Small intestine (tissue), 16 donors: ENCODE measurements at places on chromosomes 2 and 18. TPM values are rescaled to one million over a fixed set of nuclear protein-coding genes. Genes with fewer than 3 reads are reported as not detected.

The CDCA7 gene
- 5.1 TPM for polyA plus RNA-seq

The PLB1 gene
- 125 TPM for polyA plus RNA-seq

The STPG4 gene
- 0.12 TPM for polyA plus RNA-seq

The DLGAP1 gene
- polyA plus RNA-seq, result 0.47 TPM

The GATA6 gene
- 27.8 TPM for polyA plus RNA-seq

GRCh38 chr2:111535404-111535803 lies 348.6 kb downstream of the ANAPC1 start:
- H3K4me1 ChIP-seq, result peaks cover 2% of the 10 kb centered on the region
- no peak overlapping the region for H3K4me3 ChIP-seq
- H3K27ac ChIP-seq, result no peak overlapping the region
- DNase-seq, result no peak

DNA sequence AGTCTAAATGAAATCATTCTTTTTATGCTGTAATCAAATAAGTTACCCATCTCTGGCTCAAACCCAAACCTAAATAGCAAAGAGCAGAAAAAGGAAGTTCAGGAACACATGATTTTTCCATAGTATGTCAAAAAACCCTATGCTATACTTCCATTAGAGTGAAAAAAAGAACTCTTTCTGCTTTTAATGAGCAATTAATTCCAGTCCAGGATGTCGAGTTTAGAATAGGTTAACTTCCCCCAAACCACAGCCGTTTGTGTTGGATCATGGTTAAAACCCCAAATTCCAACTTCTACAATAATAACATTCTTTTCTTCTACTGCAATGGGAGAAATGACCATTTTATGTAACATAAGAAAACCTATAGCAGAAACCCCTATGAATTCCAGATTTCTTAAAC lies 171.1 kb upstream of the NRP2 start:
- no peaks in the 10 kb centered on the region for H3K36me3 ChIP-seq
- no peaks in the 10 kb centered on the region for H3K4me1 ChIP-seq
- no peak for DNase-seq
- no peak overlapping the region for H3K4me3 ChIP-seq
- no peak overlapping the region for H3K27ac ChIP-seq

DNA sequence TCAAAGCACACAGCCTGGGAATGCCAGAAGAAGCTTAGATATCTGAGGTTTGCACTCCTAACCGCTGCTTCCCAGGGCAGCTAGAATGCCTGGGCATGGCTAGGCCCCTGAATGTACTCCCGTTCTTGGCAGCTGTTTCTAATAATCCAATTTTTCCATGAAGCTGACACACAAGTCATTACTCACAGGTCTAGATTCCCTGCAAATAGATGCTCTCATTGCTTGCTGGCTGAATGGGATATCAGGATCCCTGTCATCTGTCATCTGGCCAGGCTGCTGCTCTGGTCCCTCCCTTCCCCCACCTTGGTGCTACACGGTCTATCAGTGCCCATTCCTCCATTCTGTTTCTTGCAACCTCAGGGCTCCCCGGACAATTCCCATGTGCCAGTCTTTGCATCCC lies 40.7 kb upstream of the TEX51 start:
- H3K36me3 ChIP-seq, result no peaks in the 10 kb centered on the region
- H3K4me3 ChIP-seq, result no peak overlapping the region
- DNase-seq, result no peak
- no peak overlapping the region for H3K27ac ChIP-seq
- H3K4me1 ChIP-seq, result no peaks in the 10 kb centered on the region

DNA sequence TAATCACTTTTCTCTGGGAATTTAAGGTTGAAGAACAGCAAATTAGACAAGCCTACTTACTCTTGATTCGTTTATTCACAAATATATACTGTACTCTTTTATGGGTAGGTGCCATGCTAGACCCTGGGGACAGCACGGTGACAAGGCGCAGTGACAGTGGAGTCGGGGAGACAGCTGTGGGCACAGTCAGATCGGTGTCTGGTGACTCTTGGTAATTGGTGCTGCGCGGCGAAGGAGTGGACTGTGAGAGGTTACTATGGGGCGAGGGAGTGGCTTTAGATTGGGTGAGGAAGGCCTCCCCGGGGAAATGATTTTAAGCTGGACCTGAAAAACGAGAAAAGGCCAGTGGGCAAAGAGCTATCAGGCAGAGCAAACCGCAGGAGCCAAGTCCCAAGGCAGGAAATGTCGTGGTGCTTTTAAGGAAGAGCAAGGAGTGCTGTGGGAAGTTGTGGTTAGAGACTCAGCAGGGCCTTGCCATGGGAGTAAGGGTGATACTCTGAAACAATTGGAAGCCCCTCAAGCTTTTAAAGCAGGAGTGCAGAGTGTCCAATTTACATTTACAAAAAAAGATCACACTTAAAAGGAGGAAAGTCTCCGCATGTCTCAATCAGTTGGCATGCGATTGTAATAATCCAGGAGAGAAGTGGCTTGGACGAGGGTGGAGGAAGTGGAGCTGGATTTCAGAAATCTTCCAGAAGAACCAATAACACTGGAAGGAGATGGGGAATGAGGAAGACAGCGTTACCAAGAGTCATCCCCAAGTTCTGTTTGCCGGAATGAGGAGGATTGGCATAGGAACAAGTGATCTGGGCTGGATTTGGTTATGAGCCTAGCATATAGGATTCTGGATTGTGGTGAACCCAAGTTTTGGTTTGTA lies 36.1 kb upstream of the TXNDC2 start:
- no peak for DNase-seq
- no peaks in the 10 kb centered on the region for H3K27me3 ChIP-seq
- no peak overlapping the region for H3K4me3 ChIP-seq
- peaks cover 10% of the 10 kb centered on the region for H3K4me1 ChIP-seq
- no peak overlapping the region for H3K27ac ChIP-seq
- H3K36me3 ChIP-seq, result no peaks in the 10 kb centered on the region

GRCh38 chr2:196314780-196315179 lies 143.4 kb upstream of the STK17B start:
- no peaks in the 10 kb centered on the region for H3K36me3 ChIP-seq
- no peak overlapping the region for H3K27ac ChIP-seq
- no peaks in the 10 kb centered on the region for H3K4me1 ChIP-seq

DNA sequence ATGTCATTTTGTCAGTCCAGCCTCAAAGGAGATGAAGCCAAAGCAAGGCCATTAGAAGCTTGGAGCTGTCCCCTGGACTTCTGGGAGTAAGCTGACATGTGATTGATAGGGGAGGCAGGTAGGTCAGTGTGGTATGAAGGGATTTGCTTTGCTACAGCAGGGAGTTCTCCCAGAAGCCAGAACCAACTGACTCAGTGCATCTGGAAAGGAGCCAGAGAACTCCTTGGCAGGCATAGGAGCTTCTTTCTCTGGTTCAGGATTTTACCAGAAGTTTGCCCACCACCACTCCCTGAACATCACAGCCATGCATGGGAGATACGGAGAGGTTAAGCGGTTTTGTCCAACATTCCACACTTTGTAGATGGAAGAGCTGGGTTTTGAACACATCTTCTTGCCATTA lies 24.5 kb upstream of the KCNE4 start:
- H3K36me3 ChIP-seq, result no peaks in the 10 kb centered on the region
- H3K4me1 ChIP-seq, result no peaks in the 10 kb centered on the region
- H3K4me3 ChIP-seq, result no peak overlapping the region
- no peaks in the 10 kb centered on the region for H3K27me3 ChIP-seq
- H3K27ac ChIP-seq, result no peak overlapping the region

- peak overlapping the region; percentile 100 for H3K4me3 ChIP-seq
- H3K36me3 ChIP-seq, result peaks cover 18% of the 10 kb centered on the region
- peaks cover 3% of the 10 kb centered on the region for H3K4me1 ChIP-seq
- peak; percentile 69 for DNase-seq
- H3K27me3 ChIP-seq, result no peaks in the 10 kb centered on the region
- peak overlapping the region; percentile 97 for H3K27ac ChIP-seq
Observed at GRCh38 chr2:218400167-218400929, 680 bp downstream of the CTDSP1 start.

DNA sequence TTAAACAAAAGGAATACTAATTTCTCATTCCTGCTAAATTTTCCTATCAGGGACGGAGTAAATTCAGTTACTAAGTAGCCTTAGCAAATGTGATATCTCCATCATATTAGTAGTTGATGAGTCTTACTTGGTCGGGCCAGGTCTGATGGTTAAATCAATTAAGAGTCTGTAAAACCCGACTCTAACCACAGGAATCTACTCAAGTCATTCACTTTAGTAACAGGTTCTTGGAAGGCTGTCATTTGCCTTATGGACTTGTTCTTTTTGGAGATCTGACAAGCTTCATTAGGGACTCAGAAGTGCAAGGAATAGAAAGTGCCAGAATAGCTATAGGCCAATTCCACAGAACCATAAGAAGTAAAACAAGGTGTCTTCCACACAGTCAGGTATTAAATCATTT lies 119.0 kb downstream of the GCA start:
- no peak overlapping the region for H3K4me3 ChIP-seq
- DNase-seq, result no peak
- H3K27me3 ChIP-seq, result no peaks in the 10 kb centered on the region
- no peak overlapping the region for H3K27ac ChIP-seq

GRCh38 chr2:109211315-109211714 lies 82.3 kb downstream of the SH3RF3 start:
- DNase-seq, result no peak
- H3K27me3 ChIP-seq, result no peaks in the 10 kb centered on the region
- no peaks in the 10 kb centered on the region for H3K36me3 ChIP-seq
- H3K4me3 ChIP-seq, result no peak overlapping the region

GRCh38 chr2:17558053-17558452 lies 17.6 kb downstream of the VSNL1 start:
- H3K4me1 ChIP-seq, result no peaks in the 10 kb centered on the region
- no peak overlapping the region for H3K4me3 ChIP-seq
- no peaks in the 10 kb centered on the region for H3K36me3 ChIP-seq
- no peak overlapping the region for H3K27ac ChIP-seq
- H3K27me3 ChIP-seq, result no peaks in the 10 kb centered on the region
- peak; percentile 39 for DNase-seq

DNA sequence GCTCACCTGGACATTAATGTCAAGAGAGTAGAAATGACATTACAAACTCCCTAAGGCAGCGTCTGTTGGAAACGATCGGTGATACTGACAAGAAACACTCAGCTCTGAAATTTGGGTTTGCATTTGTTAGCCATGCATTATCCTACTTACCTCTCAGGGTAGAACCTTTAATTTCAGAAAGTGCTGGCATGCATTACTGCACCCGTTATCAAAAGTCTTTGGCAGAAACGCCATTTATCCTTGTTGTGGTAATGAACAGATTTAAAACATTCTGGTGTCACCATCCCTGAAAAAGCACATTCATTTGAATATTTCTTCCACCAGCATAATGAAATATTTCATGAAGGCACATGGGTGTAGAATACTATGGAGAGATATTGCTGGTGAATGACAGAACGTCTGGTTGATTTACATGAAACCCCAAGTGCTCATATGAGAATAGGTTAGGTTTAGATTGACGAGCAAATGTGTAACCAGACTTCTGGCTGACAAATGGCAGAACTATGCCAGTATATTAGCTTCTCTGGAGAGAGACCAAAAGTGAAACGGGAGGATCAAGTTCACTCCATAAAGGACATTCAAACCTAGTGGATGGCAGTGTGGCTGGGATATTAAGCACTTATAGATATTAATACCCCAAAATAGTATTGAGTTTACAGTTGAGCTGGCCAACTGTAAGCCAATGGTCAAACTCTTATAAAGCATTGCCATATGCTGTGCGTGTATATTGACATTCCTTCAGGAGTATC lies 53.5 kb upstream of the ITGB6 start:
- H3K4me3 ChIP-seq, result no peak overlapping the region
- no peaks in the 10 kb centered on the region for H3K27me3 ChIP-seq
- DNase-seq, result no peak
- H3K4me1 ChIP-seq, result no peaks in the 10 kb centered on the region
- no peak overlapping the region for H3K27ac ChIP-seq

GRCh38 chr18:76824145-76824676 lies 1.9 kb downstream of the ZNF236 start:
- H3K4me1 ChIP-seq, result peaks cover 6% of the 10 kb centered on the region
- peaks cover 6% of the 10 kb centered on the region for H3K36me3 ChIP-seq
